ENCODE measurements at places on chromosomes 12 and 14.

- no peak overlapping the region for H3K4me3 ChIP-seq
- DNase-seq = no peak
- H3K4me1 ChIP-seq = no peaks in the 10 kb centered on the region
- H3K27me3 ChIP-seq = no peaks in the 10 kb centered on the region
- no peak overlapping the region for H3K27ac ChIP-seq
Observed at GRCh38 chr12:10740182-10740581, 17.1 kb upstream of the YBX3 start.

DNA sequence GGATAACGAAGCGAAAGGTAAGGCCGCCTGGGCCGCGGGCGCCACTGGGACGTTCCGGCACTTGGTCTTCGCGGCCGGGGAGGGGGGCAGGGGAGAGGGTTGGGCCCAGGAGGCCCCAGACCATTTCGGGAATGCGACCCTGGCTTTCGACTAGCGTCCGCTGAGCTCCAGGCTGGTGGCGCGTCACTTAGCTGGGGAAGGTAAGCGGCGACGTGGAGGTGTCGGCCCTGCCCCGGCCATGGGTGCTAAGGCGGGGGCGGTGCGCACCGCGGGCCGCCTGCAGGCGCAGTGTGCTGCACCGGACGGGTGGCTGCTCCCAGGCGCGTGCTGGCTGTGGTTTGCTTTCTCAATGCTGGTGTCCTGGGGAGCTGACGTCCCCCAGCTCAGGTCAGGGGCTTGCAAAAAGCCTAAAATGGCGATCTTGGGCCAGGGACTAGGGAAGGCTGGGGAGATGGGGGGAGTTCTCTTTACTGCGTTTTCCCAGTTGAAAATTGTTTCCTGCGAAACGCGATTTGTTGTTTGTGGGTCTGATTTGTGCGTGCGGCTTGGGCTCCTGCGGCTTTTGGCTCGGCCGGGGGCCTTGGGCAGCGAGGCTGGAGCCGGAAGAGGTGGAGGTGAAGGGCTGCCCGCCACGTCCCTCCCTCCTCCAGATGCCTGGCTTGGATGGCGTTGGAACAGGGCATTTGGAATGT lies 1.2 kb downstream of the HOXC10 start:
- peaks cover 96% of the 10 kb centered on the region for H3K27me3 ChIP-seq
- H3K36me3 ChIP-seq = no peaks in the 10 kb centered on the region
- H3K4me1 ChIP-seq = peaks cover 3% of the 10 kb centered on the region

- no peaks in the 10 kb centered on the region for H3K4me1 ChIP-seq
- no peak overlapping the region for H3K27ac ChIP-seq
- H3K27me3 ChIP-seq = no peaks in the 10 kb centered on the region
- no peak for DNase-seq
- no peaks in the 10 kb centered on the region for H3K36me3 ChIP-seq
Observed at GRCh38 chr12:43968736-43969135, 132.9 kb downstream of the TMEM117 start.

GRCh38 chr12:10223208-10223607 lies 10.5 kb downstream of the GABARAPL1 start:
- H3K27me3 ChIP-seq = no peaks in the 10 kb centered on the region
- H3K27ac ChIP-seq = no peak overlapping the region
- DNase-seq = no peak

DNA sequence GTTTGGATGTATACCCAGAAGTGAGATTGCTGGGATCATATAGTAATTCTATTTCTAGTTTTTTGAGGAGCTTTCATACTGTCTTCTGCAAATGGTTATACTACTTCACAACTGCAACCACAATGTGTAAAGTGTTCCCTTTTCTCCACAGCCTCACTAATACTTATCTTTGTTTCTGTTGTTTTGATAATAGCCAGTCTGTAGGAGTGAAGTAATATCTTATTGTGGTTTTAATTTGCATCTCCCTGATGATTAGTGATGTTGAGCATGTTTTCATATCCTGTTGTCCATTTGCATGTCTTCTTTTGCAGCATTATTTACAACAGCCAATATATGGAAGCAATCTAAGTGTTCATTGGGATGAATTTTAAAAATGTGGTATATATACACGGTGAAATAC lies 29.9 kb downstream of the GABARAPL1 start:
- H3K27ac ChIP-seq = no peak overlapping the region
- no peaks in the 10 kb centered on the region for H3K36me3 ChIP-seq
- H3K4me3 ChIP-seq = no peak overlapping the region
- no peaks in the 10 kb centered on the region for H3K4me1 ChIP-seq
- no peak for DNase-seq

- H3K4me3 ChIP-seq = no peak overlapping the region
- no peaks in the 10 kb centered on the region for H3K27me3 ChIP-seq
Observed at GRCh38 chr14:53570411-53571387, 385.9 kb downstream of the BMP4 start.

DNA sequence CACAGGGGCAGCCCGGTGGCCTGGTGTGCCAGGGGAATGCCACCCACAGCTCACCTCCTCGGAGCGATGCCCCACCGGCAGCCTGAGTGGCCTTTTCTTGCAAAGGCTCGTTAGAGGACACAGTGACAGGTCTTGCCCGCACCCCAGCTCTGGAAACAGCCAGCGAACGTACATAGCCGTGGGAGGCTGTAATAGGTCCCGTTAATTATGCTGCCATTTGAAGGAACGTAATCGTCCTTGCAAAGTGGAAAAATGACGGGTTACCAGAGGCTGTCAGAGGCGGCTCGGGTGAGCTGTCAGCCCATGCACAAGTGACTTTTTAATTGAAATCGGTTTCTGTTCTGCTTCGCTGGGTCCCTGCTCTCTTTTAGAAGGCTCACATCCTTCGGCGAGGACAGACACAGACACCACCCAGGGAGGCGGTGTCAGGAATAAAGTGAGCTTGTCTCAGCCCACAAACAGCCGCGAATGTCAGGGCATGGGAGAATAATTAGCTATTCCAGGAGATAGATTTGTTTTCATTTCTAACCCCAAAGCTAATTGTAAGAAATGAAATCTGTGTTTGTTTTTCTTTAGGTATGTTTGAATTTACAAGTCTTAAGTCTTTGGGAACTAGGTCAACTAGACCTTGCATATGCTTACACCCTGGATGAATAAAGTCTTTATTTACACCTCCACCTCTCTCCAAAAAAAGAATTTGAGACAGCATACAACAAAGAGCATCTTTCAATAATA lies 77.2 kb upstream of the RFLNA start:
- H3K27me3 ChIP-seq = no peaks in the 10 kb centered on the region
- DNase-seq = no peak
- H3K36me3 ChIP-seq = no peaks in the 10 kb centered on the region
- no peak overlapping the region for H3K27ac ChIP-seq

GRCh38 chr12:111182382-111182781 lies 186.5 kb downstream of the PHETA1 start:
- no peak for DNase-seq
- H3K36me3 ChIP-seq = no peaks in the 10 kb centered on the region
- no peaks in the 10 kb centered on the region for H3K27me3 ChIP-seq
- H3K27ac ChIP-seq = no peak overlapping the region

- H3K36me3 ChIP-seq = no peaks in the 10 kb centered on the region
- no peaks in the 10 kb centered on the region for H3K4me1 ChIP-seq
- H3K27ac ChIP-seq = no peak overlapping the region
- H3K27me3 ChIP-seq = no peaks in the 10 kb centered on the region
- no peak overlapping the region for H3K4me3 ChIP-seq
Observed at GRCh38 chr12:90905691-90906370, 49.1 kb downstream of the CCER1 start.

- no peak overlapping the region for H3K4me3 ChIP-seq
- no peaks in the 10 kb centered on the region for H3K27me3 ChIP-seq
- H3K4me1 ChIP-seq = no peaks in the 10 kb centered on the region
- DNase-seq = no peak
- H3K27ac ChIP-seq = no peak overlapping the region
Observed at GRCh38 chr12:56061982-56062381, 18.0 kb upstream of the ERBB3 start.

DNA sequence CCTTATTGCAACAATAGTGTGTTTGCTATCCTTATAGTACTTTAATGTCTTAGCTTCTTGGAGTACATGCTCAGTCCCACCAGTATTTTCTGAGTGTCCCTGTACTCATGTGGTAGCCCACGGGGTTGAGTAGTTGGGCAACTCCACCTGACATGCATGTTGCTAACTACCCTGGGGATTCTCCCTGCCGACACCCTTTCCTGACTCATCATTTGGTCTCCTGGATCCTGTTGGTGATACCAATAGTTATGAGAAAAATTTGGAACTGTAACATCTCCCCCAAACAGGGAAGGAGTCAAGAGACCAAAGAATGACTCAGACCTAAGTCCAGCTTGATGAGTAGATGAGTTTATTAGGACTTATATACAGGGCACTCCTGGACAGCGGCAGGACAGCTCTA lies 101.6 kb downstream of the BRMS1L start:
- no peak overlapping the region for H3K4me3 ChIP-seq
- H3K4me1 ChIP-seq = no peaks in the 10 kb centered on the region
- no peaks in the 10 kb centered on the region for H3K27me3 ChIP-seq
- no peak overlapping the region for H3K27ac ChIP-seq
- no peak for DNase-seq

GRCh38 chr12:7602277-7602676 lies 63.4 kb downstream of the APOBEC1 start:
- no peak for DNase-seq
- no peak overlapping the region for H3K4me3 ChIP-seq
- no peak overlapping the region for H3K27ac ChIP-seq
- no peaks in the 10 kb centered on the region for H3K36me3 ChIP-seq
- no peaks in the 10 kb centered on the region for H3K27me3 ChIP-seq
- no peaks in the 10 kb centered on the region for H3K4me1 ChIP-seq

- no peaks in the 10 kb centered on the region for H3K36me3 ChIP-seq
- no peaks in the 10 kb centered on the region for H3K27me3 ChIP-seq
- no peak overlapping the region for H3K27ac ChIP-seq
- no peaks in the 10 kb centered on the region for H3K4me1 ChIP-seq
- H3K4me3 ChIP-seq = no peak overlapping the region
Observed at GRCh38 chr14:90140298-90140955, 78.6 kb downstream of the KCNK13 start.

DNA sequence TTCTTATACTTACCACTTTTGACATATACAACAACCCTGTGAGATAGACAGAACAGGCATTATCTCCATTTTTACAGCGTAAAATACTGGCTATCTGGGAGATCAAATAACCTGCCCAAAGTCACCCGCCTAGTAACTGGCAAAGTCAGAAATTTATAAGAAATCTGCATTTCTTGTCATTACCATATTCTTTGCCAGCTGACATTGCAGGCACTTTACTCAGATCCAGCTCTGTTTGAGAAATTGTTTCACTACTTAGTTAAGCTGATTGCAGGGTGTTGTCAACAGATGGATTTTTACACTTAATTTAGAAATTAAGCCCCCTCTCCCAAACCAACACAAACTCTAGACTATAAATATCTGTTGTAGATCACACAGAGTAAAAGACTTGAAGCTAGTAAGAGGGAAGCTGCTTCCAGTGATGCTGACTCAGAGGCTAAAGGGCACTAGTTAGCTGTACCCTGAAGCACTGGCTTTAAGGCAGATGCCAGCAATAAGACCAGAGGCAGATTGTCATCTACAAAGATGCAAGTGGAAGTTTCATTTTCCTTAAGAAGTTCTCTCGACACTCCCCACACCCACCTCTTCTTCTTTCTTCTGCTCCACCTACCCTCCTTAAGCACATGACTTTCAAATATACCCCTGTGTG lies 153.1 kb downstream of the ANO6 start:
- H3K4me1 ChIP-seq = no peaks in the 10 kb centered on the region
- H3K4me3 ChIP-seq = no peak overlapping the region
- H3K27ac ChIP-seq = no peak overlapping the region
- DNase-seq = no peak
- no peaks in the 10 kb centered on the region for H3K36me3 ChIP-seq

DNA sequence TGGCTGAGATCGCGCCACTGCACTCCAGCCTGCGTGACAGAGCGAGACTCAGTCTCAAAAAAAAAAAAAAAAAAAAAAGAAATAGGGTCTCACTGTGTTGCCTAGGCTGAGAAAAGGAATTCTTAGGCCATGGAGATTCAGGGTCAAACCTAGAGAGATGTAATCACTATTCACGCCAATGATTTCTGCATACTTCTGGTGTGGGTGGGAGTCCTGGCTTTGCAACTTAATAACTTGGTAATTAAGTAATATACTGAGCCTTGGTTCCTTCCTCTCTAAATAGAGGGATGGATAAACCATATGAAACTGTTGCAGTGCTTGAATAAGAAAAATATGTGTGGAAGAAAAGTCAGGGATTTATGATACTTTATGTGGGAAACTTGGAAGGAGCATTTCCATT lies 2.7 kb downstream of the ZNF410 start:
- H3K4me3 ChIP-seq = no peak overlapping the region
- H3K4me1 ChIP-seq = no peaks in the 10 kb centered on the region
- H3K27ac ChIP-seq = no peak overlapping the region
- no peaks in the 10 kb centered on the region for H3K27me3 ChIP-seq
- no peak for DNase-seq

GRCh38 chr14:52124791-52125684 lies 56.2 kb upstream of the NID2 start:
- no peaks in the 10 kb centered on the region for H3K36me3 ChIP-seq
- H3K4me1 ChIP-seq = no peaks in the 10 kb centered on the region
- no peaks in the 10 kb centered on the region for H3K27me3 ChIP-seq

DNA sequence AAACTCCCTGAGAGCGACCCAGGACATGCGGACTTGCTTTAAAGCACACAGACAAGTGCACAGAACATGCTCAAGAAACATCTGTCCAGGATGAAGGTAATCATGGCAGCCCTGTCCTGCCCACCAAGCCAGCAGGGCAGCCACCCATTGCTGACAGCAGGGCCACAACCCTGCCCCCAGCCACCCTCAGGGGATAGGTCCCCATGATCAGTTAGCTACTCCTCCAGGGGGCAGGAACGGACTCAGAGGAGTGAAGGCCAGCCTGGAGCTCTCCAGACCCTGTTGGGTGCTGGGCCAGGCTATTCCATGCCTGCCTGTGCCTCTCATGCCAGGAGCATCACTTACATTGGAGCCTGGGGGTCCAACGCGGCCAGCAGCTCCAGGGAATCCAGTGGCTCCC lies 15.8 kb downstream of the TMEM106C start:
- H3K4me1 ChIP-seq = no peaks in the 10 kb centered on the region
- no peak overlapping the region for H3K4me3 ChIP-seq
- no peak overlapping the region for H3K27ac ChIP-seq
- DNase-seq = no peak
- H3K27me3 ChIP-seq = no peaks in the 10 kb centered on the region

- no peak overlapping the region for H3K4me3 ChIP-seq
- H3K27me3 ChIP-seq = no peaks in the 10 kb centered on the region
- peaks cover 11% of the 10 kb centered on the region for H3K36me3 ChIP-seq
Observed at GRCh38 chr12:108812324-108812723, 45.1 kb downstream of the SSH1 start.

GRCh38 chr12:76551482-76551888 lies 8.1 kb downstream of the OSBPL8 start:
- peaks cover 3% of the 10 kb centered on the region for H3K4me1 ChIP-seq
- H3K4me3 ChIP-seq = no peak overlapping the region
- DNase-seq = no peak
- no peaks in the 10 kb centered on the region for H3K27me3 ChIP-seq
- H3K27ac ChIP-seq = no peak overlapping the region

DNA sequence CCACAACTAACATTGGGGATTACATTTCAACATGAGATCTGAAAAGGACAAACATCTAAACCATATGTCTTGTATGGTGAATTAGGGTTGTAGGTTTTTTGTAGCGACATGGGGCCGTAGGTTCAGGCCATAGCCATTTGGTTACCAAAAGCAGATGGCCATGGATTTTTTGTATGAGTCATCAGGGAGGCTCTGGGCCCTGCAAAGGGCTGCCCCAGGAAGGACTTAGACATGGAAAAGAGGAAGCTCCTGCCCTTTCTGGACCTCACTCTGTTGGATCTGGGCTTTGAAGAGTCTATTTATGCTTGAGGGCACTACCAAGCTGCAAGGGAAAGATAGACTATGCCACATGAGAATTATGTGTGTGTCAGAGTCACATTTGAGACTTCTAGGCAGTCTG lies 89.3 kb upstream of the DHRS4 start:
- H3K4me3 ChIP-seq = no peak overlapping the region
- H3K36me3 ChIP-seq = no peaks in the 10 kb centered on the region
- no peaks in the 10 kb centered on the region for H3K4me1 ChIP-seq
- no peaks in the 10 kb centered on the region for H3K27me3 ChIP-seq
